Hepatic stellate cell (primary cell): ENCODE measurements at places on chromosomes 11 and 22.

DNA sequence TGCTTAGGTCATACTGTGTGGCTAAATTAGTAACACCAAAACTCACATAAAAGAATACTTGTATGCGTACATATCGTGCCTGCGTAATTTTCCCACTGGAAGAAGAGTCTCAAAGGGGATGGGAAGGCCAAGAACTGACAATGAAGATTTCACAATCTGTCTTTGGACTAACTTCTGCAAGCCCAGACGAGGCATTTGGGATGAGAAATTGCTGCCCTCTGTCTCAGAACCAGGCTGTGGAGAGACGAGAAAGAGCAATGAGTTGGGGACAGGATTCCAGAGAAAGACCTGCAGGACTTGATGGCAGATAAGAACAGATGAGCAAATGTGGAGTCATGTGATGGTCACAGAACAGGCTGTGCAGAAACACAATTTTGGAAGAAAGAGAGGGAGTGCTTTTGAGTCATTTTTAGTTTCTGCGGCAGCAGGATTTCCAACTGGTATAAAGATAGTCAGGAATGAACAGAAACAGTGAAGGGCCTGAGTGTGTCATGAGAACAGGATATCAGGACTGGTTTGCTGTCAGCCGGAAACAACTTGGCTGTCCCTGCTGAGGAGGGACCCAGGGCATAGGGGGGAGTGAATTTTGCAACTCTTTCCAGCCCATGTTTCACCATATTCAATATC, 82.7 kb upstream of the CTSC start:
- DNase-seq, result peak; percentile 43

DNA sequence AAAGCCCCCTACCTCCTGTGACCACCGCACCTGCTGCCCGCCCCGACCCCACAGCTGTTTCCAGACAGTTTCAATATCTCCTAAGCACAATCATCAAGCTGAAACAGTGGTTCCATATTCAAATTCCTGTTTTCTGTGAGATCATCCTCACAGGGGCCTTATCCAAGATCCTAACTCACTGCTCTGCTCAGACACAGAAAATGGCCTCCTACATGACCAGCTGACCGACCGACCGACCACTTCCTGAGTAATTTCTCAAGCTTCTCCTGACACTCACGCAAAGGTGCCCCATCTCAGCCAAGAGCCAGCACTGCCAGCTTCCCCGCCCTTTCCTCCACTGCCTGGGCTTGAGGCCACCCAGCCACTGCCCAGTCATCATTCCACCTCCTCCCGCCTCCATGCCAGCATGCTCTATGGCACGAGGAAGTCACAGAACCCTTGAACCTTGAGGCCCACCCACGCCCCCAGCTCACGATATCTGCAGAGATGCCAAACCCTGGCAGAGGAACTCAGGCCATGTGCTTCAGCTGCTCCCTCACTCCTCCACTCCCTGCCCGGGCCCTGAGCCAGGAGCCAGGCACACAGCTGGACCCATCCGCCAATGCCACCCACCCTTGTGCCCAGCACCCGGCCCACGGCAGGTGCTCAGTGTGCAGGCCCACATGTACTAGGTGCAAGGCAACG, 14.0 kb downstream of the KIAA0930 start:
- no peak for DNase-seq

- no peak for DNase-seq
These were observed 123.6 kb upstream of the BID start for GRCh38 chr22:17897858-17898257.

DNA sequence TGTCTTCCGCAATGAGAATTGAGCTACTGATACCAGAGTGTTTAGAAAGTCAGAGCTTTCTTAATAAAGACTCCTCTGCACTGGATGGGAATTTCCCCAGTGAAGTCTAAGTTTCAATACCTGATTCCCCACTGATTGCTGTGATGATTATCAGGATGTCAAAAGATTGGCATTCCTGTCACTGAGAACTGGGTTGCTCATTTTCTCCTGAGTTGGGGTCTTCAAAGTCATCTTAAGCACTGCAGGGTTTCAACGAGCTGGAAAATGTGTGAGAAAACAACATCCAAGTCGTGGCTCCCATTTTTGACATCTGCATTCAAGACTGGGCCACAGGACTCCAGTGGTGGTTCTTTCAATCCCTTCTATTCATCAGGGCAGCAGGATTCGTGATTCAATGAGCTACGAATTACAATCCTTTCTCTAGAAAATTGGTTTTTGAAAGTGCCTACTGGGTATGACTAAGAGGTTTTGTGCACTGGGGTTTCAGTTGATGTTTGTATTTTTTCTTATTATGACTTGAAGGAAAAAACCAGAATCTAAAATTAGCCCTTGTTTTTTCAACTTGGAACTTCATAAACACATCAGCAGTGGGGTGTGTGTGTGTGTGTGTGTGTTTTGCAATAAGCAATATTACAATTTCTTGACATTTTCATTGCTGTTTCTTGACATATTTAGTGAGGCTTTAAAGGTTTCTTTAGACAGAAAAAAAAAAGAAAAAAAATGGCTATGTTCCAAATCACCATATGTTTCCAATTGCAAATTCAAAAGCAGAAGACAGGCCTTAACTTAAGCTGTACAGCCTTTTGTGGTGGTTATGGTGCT, 233.0 kb downstream of the FAM76B start:
- no peak for DNase-seq

- no peak for DNase-seq
These were observed 2.9 kb downstream of the ZP1 start for GRCh38 chr11:60870276-60870675.

GRCh38 chr22:22666307-22667091, 22.1 kb downstream of the GGTLC2 start:
- no peak for DNase-seq

DNA sequence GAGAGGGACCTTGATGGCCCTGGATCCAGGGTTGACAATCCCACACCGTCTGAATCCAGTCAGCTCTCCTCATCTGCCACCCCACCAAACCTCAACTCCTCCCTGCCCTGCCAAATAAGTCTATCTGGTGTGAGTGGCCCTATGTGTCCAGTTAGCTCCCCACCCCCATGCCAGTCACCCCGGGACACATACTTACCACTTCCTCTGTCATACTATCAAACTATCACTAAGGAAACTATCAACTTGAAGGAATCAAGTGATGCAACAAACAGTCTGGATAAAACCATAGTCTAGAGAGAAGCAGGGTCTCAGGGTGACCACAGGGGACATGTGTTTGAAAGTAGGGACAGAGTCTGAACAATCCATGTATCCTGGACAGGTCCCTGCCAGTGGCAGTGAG, 13.2 kb upstream of the CSF2RB start:
- DNase-seq, result no peak

GRCh38 chr11:69157156-69157821, 1.6 kb downstream of the SMIM38 start:
- DNase-seq, result peak; percentile 72

DNA sequence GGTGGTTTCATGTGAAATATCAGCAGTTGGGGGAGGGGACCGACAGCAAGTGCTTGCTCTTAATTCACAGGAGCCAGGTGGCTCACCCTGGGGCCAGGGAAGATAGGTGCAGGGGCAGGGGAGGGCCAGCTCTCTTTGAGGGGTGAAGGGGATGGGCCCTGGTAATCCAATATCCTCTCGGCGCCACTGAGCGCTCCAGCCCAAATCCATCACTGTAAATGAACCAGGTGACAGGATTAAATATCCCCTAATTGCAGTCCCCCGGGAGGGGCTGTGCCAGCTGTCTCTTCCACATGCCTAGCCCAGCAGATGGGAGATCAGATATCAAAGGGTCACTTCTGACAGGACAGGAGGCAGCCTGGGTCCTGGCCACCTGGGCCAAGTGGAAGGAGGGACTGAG, 531.8 kb upstream of the CADM1 start:
- DNase-seq, result no peak

DNA sequence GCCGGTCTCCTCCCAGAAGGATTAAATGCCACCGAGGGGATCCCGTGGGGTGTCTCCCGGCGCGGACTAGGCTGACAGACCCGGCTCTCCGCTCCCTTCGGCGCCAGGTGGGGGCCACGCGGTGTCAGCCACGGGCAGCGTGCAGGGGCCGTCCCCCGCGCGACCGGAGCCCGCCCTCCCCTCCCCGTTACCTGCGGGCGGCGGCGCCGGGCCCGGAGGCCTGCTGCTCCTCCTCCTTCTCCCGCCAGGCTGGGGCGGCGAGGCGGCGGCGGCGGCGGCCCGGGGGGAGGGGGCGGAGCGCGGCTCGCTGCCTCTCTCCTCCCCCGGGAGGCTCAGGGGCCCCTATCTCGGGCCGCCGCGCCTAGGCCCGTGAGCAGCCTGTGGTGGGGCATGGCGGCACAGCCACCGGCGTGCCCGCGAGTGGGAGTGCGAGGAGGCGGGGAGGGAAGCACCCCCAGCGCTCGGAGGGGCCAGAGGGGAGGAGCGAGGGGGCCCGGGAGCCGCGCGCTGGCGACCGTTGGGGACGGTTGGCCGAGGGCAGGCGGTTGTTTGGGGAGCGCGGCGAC, 450 bp downstream of the ZBTB44 start:
- peak; percentile 66 for DNase-seq

- no peak for DNase-seq
These were observed 56.2 kb downstream of the GGTLC2 start for GRCh38 chr22:22700631-22701030.

DNA sequence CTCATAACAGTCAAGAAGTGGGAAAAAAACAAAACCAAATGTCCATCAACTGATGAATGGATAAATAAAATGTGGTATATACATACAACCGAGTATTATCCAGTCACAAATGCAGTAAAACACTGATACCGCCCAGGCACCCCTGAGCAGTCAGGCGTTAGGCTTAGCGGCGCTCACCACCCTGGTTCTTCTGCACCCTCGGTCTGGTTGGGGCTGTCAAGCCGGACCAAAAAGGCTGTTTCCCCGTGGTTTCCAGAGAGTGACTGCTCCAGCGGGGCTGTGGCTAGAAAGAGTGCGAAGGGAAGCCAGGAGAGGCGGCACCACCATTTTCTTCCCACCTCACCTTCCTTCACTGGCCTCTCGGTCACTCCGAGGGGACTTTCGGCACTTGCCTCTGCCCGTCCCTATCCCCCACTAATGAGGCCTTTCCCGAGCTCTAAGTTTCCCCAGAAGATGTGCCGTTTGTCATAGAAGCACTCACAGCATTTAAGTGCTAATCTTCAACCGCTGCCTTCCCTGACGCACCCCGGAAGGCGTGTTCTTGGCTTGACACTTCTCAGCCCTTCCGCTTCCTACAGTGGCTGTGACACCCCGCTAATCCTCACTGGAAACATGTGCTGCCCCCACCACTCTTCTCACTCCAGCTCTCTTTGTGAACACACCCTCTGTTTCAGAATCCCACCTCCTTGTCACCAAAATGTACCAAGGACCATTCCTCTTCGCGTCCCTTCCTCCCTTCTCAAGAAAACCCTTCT, 42.4 kb downstream of the FCHSD2 start:
- no peak for DNase-seq

- peak; percentile 17 for DNase-seq
These were observed 689 bp downstream of the PDHX start for GRCh38 chr11:34916843-34917770.
